CD4-positive, alpha-beta memory T cell (primary cell): ENCODE measurements at places on chromosomes 3 and 15.

GRCh38 chr15:90344662-90345061 is 7.4 kb upstream of the ZNF774 start:
- no peak for DNase-seq

DNA sequence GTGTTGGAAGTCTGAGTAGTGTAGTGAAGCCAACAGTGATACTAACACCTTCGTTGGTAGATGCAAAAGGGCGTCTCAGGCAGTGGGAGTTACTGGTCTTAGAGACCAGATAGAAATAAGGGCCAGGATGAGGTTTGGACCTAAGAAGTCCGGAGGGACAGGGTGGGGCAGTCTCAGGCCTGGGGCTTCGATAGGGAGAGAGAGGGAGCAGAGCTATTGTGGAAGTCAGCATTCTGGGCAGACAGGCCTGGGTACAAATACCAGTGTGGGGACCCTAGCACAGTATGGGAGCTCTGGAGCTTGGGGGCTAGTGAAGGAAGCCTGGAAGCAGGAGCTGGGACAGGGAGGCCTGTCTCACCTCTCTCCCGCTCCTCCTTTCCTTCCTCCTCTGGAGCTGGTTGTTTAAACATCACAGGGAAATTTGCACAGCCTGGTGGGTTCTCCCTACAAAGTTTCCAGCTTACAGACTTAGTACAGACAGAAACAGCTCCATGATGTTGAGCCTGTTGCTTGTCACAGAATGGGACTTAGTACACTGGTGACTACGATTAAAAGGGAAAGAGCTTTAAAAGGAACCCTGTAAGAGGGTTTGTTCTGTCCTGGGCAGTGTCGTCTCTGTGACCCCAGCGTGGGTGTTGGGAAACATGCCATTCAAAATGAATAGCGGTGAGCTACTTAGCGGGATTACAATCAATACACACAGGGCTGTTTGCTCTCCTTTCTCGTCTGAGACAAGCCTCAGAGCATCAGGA is 76.4 kb upstream of the TNFAIP8L3 start:
- no peak for DNase-seq

- DNase-seq, result no peak
Observed at GRCh38 chr15:47299846-47300434, 417.4 kb upstream of the SEMA6D start.

DNA sequence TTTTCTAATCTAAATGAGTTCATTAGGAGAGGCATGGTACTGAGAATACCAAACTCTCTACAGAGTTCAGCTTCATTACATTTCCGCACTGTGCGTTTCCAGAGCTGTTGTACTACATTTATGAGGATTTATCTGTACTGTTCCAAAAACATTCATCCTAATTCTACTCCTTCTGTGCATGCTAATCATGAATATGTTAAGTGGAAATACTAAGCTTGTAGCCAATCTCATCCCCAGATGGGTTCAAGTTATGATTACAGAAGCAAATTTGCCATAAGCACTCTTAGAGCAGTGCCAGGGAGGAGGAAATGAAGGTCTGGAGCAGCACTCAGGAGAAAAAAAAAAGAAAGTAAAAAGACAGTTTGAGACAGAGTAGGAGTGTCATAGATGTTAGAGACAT is 544.3 kb downstream of the GBE1 start:
- no peak for DNase-seq

GRCh38 chr3:159131376-159131775 is 329.5 kb downstream of the MFSD1 start:
- no peak for DNase-seq

- DNase-seq, result no peak
Observed at GRCh38 chr3:120245386-120245785, 39.6 kb downstream of the GPR156 start.

- no peak for DNase-seq
Observed at GRCh38 chr3:125431391-125431790, 56.3 kb upstream of the ZNF148 start.

DNA sequence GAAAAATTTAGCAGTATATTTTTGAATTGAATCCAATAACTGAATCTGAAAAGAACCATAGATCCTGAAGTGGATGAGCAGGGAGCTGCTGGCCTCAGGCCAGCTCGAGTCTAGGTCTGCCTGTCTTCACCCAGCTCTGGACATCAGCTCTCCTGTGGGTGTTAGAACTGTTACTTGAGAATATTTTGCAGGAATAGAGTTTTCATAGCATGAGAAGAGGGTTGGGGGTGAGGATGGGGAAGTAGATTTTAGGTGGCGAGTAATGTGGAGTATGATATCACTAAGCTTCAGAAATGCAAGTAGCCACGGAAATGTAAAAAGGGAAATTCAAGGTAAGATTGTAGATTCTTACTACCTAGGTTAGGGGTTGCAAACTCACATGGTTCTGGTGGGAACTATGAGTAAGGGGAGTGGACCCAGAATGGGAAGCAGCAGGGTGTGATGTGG is 6.2 kb downstream of the RAB8B start:
- no peak for DNase-seq

GRCh38 chr15:66108483-66109265 is 144.9 kb downstream of the MEGF11 start:
- DNase-seq, result no peak

DNA sequence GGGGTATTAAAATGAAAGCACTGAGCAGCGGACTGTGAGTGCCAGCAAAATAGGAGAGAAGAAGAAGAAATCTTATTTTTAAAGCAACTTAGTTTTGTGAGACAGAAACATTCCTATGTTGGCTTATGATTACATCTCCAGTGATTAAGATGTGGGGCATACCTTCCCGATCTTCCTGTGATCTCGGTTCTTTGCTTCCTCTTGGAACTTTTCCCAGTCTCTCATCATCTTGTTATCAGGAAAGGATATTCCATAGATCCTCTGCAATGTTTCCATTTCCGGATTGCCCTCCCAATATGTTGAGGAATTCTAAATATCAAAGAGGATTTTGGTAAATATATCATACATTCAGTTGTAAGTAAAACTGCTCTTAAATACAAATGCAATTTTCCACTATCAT is 22.2 kb downstream of the TARS3 start:
- no peak for DNase-seq

DNA sequence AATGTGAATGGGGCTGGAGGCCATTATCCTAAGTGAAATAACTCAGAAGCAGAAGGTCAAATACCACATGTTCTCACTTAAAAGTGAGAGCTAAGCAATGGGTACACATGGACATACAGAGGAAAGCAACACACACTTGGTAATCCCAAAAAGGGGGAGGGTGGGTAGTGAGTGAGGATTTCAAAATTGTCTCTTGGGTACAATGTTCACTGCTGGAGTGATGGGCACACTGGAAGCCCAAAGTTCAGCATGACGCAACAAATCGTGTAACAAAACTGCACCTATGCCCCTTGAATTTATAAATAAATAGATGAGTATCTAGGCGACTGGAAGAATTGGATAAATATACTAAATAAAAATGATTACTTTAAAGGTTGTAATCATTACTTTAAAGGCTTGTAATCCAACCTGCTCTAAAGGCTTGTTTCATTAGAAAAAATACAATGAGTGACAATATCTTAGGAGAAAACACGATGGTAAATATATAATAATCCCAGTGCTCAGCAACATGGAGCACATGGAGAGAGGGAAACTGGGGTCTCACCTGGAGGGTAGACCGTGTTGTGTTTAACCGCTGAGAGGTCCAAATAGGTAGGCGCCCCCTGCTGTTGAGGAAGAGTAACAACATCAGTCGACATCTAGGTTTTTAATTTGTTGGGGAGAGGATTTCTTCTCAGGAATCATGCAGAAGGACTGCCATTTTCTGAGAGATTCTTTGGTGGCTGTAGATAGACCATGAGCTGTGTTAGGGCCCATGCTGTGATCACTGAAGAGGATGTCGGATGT is 78.5 kb upstream of the ROBO1 start:
- DNase-seq, result no peak

- no peak for DNase-seq
Observed at GRCh38 chr3:138197058-138197457, 10.0 kb downstream of the ARMC8 start.

DNA sequence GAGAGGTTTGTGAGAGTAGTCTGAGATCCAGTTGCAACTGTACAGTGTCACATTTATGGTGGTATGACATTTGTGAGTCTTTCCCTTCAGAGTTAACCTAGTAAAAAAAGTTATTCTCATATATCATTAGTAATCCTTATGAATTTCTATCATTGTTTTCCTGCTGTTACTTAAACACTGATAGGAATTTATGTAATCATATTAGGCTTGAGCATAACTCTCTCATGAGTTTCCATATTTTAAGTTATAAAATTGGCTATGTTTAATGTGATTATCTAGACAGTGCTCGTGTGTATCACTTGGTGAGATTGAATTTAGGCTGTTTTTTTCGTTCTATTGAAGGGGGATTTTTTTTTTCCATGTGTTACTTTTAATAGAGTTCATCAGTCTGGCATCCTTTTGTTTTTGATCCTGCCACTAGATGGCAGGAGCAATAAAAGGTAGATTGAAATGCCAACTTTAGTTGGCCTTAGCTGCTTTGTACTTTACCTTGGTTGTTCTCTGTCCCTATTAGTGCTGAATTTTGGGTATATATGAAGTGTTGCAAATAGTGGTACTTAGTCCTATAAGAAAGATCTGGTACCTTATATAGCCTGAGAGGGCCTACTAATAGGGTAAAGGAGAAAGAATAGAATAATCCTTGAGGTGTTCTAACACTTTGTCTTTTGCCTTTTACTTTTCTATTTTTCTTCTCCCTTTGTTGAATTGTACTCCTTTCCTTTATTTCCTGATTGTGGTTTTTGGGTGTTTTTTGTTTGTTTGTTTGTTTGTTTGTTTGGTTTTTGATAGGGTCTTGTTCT is 17.9 kb downstream of the STT3B start:
- DNase-seq, result peak; percentile 36
